ENCODE measurements at places on chromosomes 7 and 10.

DNA sequence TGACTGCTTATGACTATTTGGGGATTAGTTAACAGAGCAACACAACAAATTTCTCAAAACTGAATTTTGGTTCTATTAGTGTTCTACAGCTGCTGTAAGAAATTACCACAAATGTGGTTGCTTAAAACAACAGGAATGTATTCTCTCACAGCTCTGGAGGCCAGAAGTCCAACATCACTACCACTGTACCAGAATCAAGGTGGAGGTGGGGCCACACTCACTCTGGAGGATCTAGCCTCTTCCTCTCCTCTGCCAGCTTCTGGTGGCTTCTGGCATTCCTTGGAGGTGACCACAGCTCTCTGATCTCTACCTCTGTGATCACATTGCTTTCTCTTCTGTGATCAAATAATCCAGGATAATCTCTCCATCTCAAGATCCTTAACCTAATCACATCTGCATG is 194.7 kb upstream of the BMPER start:
- no peak for DNase-seq

- no peak for DNase-seq
Observed at GRCh38 chr7:155355745-155356144, 58.1 kb downstream of the INSIG1 start.

GRCh38 chr10:97230146-97230545 is 44.4 kb upstream of the SLIT1 start:
- DNase-seq = no peak

DNA sequence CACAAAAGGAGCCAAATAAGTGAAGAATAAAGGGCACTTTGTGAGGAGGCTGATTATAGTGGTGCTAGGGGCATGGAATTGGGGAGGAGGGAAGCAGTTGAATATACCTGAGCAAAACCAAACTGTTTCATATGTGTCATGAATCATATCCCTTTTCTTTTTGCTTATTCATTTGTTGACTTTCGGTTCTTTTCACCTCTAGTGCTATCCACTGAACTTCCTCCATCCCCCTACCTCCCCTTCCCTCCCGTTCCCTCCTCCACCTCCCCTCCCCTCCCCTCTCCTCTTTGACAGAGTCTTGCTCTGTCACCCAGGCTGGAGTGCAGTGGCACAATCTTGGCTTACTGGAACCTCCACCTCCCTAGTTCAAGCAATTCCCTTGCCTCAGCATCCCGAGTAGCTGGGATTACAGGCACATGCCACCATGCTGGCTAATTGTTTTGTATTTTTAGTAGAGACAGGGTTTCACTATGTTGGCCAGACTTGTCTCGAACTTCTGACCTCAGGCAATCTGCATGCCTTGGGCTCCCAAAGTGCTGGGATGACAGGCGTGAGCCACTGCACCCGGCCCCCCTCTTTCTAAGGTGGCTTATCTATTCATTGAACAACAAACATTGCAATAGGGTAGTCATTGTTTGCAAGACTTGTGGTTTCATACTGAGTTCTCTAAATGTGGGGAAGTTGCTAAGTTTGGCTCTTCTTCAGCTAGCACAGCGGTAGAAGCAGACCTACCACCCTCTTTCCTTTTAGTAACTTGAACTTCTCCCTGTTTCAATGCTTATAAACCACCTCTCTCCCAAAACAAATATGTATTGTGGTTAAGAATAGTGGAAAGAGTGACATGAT is 150.4 kb upstream of the PRPS1L1 start:
- DNase-seq = no peak

GRCh38 chr10:3574451-3574850 is 210.6 kb downstream of the KLF6 start:
- DNase-seq = no peak

DNA sequence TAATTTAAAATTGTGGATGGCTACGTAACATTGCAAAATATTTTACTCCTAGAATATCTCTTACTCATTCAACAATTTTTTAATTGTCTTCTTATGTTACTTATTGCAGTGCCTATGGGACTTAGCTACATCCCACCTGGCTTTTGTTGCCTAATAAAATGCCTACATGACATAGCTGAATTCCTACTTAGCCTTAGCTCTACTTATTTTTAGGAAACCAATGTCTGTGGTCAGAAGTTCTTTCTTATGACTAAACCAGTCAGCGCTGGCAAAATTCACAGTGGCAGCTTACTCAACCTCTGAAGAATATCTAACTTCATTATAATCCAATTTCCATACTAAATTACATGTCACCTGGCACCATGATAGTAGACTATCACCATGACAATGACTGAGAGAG is 1612.4 kb upstream of the LRRTM3 start:
- no peak for DNase-seq

DNA sequence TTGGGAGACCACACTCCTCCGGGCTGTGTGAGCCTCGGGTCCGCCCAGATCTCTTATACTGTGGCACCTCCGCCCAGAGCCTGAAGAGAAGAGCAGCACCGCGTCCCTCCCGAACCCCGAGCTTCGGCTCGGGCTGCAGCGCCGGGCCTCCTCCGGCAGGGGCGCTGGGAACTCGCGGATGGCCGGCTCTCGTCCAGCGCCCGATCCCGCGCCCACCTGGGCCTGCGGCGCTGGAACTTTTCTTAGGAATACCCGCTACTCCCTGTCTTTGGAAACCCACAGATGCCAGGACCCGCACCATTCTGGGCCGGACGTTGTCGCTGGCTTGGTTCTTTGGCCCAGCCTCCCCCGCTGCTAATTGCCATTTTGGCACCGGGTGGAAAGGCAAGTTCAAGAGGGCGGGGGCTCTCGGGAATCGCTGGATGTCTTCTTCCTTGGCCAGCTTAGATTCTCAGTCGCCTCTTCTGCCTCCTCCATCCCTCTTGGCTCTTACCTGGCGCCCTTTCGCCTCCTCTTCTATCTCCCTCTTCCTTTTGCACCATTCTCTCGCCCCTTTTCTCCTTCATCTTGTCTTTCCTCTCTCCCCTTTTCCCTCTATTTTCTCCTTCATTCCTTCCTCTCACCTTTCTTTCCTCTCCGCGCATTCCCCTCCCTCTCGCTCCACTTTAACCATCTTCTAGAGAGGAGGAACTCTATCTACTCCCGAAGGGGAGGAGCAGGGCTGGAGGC is 2.1 kb upstream of the SORCS3 start:
- no peak for DNase-seq

- DNase-seq = no peak
Observed at GRCh38 chr10:122503886-122504609, 42.7 kb downstream of the HTRA1 start.

- DNase-seq = no peak
Observed at GRCh38 chr10:1120801-1121211, 64.6 kb downstream of the WDR37 start.

DNA sequence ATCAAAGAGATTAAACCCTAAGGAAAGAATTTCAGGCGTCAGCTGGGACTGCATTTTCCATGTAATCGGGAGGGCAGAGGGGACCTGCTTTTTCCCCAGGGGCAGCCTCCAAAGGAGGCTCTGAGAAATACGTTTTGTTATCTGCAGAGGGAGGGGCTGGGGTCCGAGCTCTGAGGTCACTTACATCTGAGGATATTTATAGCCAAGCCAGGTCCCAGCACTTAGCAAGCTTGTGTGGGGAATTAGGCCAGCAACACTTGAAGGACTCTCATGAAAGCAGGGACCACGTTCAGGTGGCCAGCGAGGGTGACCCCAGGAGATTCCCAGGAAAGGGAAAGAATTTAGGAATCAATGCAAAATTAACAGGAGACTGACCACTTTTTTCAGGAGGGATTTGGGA is 20.6 kb upstream of the GDI2 start:
- no peak for DNase-seq

GRCh38 chr10:109062371-109062770 is 860.9 kb downstream of the XPNPEP1 start:
- DNase-seq = no peak

DNA sequence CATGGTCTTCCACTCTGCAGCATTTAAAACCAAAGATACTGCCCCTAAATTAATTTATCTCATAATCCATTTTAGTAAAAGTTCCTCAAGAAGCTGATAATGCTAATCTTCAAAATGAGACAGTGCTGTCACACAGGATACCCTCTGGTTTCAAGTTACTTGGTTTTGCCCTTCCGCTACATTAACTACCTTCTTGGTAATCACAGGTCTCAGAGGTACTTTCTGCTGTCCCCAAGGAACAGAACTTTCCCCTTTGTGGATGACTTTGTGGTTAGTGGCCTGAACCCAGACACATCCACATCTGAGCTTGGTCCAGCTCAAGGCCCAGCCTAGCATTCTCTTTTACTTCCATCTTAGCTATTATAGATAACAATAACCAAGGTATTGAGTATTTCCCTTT is 88.8 kb upstream of the TMEM26 start:
- DNase-seq = no peak

DNA sequence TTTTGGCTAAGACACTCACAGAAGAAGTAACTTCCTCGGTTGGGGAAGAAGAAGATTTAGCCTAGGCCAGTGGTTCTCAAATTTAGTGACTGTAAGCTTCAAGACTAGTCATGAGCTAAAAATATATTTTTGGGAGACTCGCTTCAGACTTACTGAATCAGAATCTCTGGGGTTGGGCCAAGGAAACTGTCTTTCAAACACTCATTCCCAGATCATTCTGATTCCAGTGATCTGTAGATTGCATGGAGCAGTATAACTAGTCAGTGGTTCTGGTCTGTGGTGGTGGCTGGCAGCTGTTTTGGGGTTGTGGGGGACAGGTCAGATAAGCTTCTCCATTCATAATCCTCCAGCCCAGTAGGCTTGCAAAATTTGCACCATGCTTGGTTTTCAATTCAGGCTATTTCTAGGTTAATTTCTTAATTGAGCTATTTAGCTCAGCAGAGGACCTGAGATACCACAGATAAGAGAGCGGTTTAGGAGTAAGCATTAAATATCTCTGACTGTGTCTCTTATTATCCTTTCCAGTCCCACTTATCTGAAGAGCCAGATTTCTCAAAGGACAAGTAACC is 3.8 kb upstream of the KAT6B start:
- no peak for DNase-seq

GRCh38 chr7:141462958-141463357 is 88.3 kb upstream of the AGK start:
- no peak for DNase-seq

DNA sequence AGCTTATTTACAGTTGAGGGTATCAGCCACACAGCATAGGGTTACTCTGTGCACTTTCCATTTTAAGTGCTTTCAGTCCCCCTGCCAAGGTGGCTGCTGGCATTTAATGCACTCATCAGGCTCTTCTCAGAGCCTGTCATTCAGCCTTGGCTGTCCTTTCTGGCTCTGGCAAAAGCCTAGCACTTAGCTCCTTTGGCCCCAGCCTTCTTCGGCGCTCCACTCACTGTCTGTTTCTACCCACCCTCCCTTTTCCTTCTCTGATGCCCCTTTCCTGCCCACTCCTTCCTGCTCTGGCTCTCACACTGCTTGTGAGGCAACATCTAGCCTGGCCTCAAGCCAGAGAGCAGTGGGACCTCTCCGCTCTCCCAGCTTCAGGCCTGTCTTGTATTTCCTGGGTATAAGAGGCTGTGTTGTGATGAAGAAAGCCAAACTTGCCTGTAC is 60.2 kb downstream of the WIPF3 start:
- no peak for DNase-seq

- no peak for DNase-seq
Observed at GRCh38 chr7:102415685-102416225, 17.6 kb upstream of the ORAI2 start.

DNA sequence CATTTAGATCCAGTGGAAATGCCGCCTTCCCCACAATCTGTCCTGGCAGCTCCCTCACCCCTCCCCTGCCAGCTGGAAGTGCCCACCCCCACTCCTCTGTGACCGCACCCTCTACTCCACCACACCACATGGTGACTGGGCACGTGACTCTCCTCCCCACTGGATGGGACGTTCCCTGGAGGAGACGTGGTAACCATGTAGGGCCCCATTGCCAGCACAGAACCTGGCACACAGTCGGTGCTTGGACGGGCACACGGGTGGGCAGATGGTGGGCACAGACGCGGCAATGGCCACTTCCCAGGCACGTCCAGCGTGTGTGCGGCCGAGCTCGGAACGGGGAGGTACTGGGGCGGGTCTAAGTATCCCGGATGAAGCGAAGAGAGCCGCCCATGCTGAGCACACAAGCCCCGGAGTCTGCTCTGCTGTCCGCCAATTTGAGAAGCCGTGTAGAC is 245.6 kb downstream of the MAD1L1 start:
- no peak for DNase-seq

- no peak for DNase-seq
Observed at GRCh38 chr10:6171881-6172695, 30.6 kb upstream of the PFKFB3 start.

DNA sequence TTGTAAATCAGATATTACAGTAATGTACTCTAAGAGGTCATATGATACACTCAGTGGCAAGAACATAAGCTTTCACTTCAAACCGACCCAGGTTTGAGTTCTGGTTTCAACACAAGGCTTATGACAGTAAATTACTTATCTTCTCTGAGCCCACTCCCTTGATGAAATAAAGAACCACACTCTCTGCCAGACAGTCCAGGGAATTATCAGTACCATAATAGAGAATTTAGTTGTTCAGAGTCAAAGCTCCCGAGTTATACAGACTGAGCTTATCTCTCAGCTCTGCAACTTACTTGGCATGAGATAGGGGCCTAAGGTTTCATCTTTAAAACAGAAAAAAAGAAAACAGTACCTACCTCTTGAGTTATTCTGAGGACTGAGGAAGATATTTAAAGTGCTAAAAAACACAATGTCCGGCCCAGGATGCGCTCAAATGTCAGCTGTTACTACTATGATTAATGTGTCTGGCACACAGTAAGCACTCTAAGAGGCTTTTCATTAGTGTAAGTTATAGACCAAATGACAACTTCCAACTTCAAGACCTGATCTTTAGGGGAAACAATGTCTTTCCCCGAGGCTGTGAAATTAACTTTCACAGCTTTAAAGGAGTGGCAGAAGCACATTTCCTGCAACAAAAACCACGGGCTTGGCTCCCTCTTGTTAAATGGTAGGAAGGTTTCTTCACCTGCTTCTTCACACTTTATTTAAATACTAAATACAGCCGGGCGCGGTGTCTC is 38.1 kb downstream of the UBE2H start:
- no peak for DNase-seq

DNA sequence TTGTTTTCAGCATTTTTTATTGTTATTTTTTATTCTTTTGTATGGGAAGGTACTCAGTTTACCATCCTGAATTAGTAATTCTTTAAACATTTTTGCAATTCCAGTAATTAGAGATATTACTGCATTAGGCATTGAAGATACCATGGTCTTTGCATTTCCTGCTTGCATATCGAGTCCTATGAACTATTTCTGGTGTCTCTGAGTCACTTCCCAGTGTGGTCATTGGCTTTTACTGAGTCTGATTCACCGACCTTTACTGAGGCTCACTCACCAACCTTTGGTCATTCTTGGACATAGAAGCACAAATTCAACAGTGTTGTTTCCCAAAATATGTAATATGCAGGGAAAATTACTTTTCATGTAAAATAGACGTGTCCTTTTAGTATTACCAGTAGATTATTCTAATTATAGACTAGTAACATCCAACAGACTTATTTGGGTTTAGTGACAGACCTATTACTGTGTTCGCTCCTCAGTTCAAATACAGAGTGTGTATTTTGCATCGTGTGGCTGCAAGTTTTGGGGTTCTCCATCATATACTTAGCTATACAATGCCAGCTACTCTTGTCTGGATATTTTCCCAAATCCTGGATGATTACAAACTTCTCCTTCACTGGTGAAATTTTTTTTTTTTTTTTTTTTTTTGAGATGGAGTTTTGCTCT is 180.7 kb upstream of the PRSS1 start:
- no peak for DNase-seq

GRCh38 chr7:18231854-18232253 is 204.2 kb upstream of the PRPS1L1 start:
- no peak for DNase-seq

- DNase-seq = no peak
Observed at GRCh38 chr10:63261496-63261895, 128.4 kb downstream of the NRBF2 start.

- DNase-seq = no peak
Observed at GRCh38 chr7:132141109-132141508, 435.2 kb downstream of the PLXNA4 start.

Measured in NCI-H1105 treated with DMSO at 0.1 percent for 48 hours (cell line).